Esophagus squamous epithelium (tissue), 5 donors: ENCODE measurements at places on chromosomes 6 and 20.

DNA sequence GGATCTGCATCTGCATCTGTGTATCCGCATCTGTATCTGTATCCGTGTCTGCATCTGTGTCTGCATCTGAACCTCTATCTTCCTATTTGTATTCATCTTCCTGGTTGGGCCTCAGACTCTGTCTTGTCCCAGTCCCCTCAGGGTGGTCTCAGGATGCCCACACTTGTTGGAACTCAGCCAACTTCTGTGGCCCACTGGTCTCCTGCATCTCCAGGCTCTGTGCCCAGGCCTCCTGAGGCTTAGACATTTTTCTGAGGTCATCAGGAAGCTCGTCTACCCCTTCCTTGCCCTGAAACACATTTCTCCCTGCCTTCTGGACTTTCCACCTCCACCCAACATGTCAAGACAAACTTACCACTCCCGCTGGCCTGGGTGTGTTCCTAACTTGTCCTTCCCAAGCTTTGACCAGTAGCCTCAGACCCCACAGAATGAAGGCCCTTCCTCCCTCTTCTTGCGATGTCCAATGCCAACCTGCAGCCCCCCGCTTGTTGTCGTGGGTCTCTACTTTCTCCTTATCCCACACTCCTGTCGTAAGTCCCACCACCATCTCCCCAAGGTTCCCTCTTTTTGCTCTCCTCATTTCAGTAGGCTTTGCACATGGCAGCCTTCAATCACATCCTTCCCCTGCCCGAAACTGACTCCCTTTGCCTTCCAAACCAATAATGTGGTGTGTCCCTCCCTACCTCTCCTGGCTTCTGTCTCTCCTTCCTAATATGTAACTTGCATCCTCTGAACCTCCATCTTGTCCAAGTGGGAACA lies 176.5 kb downstream of the DLL1 start:
- no peak for DNase-seq

GRCh38 chr6:106702046-106702445 lies 72.7 kb downstream of the QRSL1 start:
- DNase-seq: no peak

DNA sequence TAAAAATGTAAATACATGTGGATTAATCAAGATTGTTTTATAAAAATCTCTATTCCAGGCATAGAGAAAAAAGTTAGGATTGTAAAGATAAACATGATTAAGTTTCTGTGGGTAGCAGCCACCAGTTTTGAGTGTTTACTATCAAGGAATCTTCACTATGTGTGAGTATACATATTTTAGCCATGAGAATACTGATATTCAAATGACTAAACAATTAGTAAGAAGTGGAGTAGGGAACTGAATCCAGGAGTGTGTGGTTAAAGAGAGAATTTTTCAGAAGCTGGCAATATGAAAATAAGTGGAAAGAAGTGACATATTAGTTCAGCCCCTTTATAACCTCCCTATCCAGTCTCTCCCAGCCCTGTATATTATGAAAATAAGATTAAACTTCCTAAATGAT lies 10.3 kb downstream of the ELOVL2 start:
- no peak for DNase-seq

GRCh38 chr20:51434580-51435247 lies 107.8 kb downstream of the NFATC2 start:
- no peak for DNase-seq

GRCh38 chr6:135271626-135272025 lies 90.5 kb downstream of the MYB start:
- DNase-seq: no peak

DNA sequence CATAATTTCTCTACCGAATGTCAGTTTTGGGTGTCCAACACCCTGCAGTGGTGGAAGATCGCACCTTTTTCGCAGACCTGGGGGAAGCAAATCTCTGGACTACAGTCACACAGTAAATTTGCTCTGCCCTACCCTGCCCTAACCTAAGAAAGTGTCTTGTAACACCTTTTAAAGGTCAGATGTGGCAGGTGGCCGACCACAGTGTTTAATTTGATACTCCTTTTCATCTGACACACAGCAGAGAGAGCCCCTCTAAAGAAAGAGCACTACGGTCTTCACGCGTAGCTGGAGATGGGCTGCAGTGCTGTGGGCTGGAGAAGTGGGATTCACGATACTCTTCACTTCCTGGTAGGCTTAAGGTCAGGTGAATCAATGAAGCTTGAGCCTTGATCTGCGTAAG lies 109.9 kb downstream of the TMEM242 start:
- no peak for DNase-seq

- no peak for DNase-seq
These were observed 40.5 kb downstream of the HLA-F start for GRCh38 chr6:29763491-29764289.

DNA sequence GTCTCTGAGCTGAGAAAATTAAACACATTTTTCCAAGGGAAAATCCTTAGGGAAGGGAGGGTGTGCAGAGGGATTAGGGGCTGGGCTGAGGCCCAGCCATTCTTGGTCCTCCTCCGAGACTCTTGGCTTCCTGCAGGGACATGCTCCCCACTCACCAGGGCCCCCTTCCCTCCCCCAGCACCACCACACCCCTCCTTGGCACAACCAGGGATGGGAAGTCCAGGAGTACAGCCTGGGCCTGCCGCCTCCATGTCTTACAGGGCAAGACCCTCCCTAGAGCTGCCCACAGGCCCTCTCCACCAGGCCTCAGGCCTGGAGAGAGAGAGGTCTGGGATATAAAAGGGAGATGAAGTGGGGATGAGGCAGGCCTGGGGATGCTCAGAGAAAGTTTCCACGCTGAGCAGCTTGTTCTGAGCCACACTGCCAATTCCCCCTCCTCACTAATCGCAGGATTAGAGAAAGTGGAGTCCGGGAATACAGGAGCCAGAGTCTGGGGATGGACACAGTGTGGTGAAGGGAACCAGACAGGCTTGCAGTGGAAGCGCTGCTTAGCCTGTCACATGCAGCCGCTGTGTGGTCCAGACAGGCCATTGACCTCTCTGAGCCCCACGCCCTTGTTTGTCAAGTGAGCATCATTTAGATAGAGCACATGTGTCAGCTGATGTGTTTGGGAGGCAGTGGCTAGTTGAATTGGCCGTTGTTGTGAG lies 105.5 kb downstream of the MRPL14 start:
- no peak for DNase-seq

DNA sequence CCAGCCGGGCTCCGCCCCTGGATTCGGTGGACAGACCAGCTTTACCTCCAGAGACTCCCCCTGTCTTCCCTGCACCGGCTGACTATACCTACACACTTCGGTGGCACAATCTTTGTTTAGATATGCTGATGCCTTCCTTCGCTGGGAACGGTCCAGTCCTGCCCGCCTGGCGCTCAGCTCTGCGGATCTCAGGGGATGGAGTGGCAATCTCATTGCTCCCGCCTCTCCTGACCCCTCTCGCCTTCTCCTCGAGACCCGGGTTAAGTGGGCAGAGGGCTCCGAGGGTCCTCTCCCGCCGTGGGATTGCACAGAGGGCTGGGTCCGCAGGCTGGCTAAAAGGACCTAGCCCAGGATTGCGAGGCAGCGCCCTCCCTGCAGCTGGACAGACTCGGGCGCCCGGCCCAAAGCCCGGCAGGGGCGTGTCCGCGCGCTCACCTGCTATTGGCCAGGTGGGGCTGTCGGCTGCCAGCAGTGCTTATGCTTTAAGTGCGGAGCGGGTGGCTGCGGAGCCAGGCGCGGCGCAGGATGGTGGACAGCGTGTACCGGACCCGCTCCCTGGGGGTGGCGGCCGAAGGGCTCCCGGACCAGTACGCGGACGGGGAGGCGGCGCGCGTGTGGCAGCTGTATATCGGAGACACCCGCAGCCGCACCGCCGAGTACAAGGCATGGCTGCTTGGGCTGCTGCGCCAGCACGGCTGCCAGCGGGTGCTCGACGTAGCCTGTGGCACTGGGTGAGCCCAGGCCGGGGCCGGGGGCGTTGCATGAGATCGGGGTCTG lies at the start of gene GNMT:
Gene GNMT, plus strand, starts transcription at position 512 of the 777 bp plus-strand sequence. Its CDS starts 14 bp downstream, at position 526.
- DNase-seq: no peak

DNA sequence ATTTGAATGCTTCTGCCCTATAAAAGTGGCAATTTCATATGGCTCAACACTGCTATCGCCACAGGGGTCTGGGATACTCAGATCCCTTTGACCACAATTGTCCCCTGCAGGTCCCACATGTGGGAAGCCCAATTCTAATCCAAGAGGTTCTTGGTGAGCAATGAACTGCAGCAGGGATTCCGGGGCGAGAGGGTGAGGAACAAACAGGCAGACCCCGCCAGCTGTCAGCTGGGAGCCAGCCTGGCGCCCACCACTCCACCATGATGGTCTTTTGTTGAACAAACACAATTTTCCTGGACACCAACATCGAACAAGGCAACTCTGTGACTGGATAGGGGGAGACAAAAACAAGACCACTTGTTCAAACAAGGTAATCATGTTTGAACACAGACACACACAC lies 80.5 kb downstream of the TMEM242 start:
- DNase-seq: no peak

DNA sequence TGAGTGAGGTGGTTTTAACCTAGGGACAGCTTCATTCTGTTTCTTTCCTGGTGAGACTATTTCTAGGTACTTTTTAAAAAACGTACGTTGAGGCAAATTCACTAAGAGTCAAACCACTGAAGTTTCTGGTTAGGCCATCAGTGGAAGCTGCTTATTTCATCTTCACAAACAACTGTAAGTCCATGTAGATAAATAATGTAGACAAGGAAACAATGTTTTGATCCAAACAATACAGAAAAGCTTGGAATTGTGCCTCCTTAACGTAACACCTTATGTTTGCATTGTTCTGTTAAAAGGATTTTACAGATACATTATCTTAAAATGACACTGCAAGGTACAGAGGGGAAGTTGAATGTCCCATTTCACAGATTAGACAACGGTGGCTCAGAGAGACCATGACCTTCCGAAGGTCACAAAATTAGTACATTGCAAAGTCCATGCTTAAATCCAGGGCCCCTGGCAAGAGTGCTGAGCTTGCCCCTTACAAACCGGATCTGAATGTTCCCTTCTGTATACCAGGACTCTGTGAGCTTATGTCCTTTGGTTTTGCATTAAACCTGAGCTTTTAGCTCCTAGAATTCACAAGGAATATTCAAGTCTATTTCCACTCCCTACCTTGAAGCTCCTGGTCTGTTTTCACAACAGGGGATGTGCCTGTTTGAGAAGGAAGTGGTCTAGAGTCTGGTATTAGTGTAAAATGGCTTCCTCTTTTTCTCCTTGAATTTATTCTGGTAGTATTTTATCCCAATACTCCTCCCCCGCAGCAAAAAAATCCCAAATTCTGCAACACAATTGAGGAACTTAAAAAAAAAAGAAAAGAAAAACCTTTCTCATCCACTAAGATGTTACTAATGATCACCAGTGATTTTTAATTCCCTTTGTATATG lies 28.9 kb upstream of the ZNF217 start:
- DNase-seq: no peak

- DNase-seq: no peak
These were observed 1.3 kb upstream of the SDCBP2 start for GRCh38 chr20:1330075-1330830.

DNA sequence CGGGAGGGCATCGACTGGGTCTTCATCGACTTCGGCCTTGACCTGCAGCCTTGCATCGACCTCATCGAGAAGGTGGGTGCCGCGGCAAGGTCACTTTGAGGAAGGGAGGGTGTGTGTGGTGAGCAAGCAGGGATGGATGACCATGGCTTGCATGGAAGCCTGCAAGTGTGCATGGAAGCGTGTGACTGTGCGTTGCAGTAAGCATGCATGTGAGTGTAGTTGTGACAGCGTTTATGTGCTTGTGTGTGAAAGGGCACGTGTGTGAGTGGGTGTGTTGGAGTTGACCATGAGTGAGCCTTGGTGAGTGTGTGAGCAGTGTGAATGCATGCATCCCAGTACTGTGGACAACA lies 32.5 kb downstream of the MYH7B start:
- DNase-seq: no peak

- no peak for DNase-seq
These were observed 64.0 kb downstream of the THBS2 start for GRCh38 chr6:169189686-169190085.

GRCh38 chr6:165060720-165061119 lies 248.7 kb downstream of the C6orf118 start:
- no peak for DNase-seq

DNA sequence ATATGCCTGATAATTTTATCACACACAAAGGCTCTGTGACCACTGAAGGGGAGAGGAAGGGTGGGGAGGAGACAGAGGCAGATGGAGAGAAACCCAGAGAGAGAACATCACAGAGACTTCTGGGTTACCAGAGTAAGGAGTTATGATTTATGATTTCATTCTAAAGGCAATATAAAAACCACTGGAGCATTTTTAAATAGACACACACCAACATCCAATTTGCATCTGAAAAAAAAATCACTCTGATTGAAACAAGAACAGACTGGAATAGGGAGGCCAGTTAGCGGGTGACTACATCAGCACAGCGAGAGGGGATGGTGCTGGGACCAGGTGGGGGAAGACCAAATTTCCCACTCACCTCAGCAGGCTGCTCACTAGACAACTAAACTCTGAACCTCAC lies 104.8 kb downstream of the AGPAT4 start:
- DNase-seq: no peak

DNA sequence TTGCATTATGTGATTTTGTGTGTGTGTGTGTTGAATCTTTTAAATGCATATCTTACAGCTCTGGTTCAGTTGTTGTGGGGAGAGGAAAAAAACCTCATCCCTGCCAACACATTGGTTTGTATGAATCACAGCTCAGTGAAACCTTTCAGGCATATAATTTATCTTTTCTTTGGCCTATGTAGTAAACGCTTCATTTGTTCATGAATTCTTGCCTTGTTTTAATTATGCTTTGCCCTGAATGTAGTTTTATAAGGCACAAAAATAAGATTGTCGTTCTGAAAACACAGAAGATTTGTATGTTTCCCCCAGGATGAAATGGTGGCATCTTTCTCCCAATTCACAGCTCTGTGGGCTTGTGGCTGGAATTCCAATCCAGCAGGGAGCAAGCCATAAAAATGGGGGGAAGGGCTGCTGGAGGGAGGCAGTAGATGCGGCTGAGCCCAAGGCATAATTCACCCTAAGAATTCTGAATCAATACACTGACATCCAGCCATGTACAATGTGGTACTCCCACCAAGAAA lies 45.1 kb downstream of the BCAS1 start:
- DNase-seq: no peak

DNA sequence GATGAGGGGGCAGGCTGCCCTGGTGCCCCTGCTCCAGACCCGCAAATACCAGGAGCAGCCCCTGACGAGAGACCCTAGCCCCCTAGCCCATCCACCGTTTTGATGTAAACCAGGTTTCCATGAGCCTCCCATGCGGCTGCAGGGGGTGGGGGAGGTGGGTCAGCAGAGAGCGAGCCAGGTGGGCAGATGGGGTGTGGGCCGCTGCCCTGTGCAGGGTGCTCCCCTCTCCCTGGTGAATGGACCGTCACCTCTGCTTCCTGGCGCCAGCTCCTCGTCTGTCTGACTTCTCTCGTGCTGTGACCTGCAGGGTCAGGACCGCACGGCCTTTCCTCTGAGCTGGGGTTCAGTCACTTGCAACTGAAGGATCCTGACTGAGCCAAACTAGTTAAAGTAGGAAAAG lies 15.7 kb upstream of the BHLHE23 start:
- DNase-seq: no peak

DNA sequence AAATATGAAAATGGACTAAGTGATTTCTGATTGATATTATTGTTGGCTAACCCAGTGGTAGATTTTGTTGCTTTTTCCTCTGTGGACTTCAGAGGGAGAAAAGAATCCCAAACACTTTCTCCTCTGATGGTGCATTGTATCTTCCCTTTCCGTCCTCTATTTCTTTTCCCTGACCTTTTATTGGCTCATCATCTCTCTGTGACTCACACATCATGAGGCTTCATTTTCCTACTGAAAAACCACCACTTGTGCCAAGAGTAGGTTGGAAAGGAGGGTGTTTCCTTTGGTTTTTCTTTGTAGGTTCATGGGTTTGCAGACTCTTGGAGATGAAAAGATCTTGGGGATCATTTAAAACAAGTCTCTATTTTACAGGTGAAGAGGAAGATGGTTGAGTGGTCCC lies 311.7 kb upstream of the JAG1 start:
- no peak for DNase-seq
